ENCODE measurements at places on chromosomes 7 and 10. TPM values are rescaled to one million over a fixed set of nuclear protein-coding genes. Genes with fewer than 3 reads are reported as not detected.

DNA sequence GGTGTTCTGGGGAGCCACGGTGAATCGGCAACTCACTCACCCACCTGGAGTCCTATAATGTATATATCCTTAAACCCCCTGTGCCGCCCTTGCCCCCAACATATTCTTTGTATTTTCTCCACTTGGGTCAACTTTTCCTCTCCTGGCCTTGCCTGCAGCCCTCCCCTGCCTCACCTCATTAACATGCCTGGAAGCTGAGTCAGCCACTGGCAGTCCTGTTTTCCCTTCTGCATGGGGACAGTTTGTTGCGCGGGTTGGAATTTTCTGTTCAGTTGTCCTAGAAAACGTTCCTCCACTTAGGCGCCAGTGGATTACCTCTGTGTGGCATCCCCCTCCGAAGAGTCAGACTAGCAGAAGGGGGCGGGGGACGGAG lies 97.4 kb downstream of the C10orf105 start:
- peak overlapping the region; percentile 2 for H3K27ac ChIP-seq
- peaks cover 31% of the 10 kb centered on the region for H3K4me1 ChIP-seq
- no peaks in the 10 kb centered on the region for H3K27me3 ChIP-seq
- no peak for DNase-seq

The CREB5 gene
- 44.4 TPM for total RNA-seq

The PVRIG gene
- 0.78 TPM for total RNA-seq

DNA sequence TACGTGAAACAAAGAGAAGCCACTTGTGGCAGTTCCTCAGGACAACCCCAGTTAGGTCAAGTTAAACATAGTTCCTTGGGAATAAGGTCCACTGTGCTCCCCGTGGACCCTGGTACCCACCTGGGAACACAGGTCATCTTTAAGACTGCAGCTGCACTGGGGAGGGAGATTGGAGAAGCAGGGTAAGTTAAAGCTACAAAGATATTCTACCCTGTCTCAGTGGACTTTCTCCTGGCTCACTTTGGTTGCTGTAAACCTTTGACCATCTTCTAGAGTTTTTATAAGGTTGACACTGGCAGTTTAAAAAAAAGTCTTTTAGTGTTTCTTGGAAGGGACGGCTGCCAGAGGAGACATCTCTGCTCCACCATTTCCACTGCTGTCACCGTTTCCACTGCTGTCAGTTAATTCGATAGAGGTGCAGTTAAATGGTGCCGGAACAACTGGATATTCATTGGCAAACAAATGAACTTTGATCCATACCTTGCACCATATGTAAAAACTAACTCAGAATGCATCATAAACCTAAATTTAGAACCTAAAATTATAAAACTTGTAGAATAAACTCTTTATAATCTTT lies 42.5 kb downstream of the LMTK2 start:
- H3K4me1 ChIP-seq = no peaks in the 10 kb centered on the region
- H3K27ac ChIP-seq = no peak overlapping the region
- H3K36me3 ChIP-seq = peaks cover 13% of the 10 kb centered on the region
- H3K27me3 ChIP-seq = no peaks in the 10 kb centered on the region
- DNase-seq = no peak

DNA sequence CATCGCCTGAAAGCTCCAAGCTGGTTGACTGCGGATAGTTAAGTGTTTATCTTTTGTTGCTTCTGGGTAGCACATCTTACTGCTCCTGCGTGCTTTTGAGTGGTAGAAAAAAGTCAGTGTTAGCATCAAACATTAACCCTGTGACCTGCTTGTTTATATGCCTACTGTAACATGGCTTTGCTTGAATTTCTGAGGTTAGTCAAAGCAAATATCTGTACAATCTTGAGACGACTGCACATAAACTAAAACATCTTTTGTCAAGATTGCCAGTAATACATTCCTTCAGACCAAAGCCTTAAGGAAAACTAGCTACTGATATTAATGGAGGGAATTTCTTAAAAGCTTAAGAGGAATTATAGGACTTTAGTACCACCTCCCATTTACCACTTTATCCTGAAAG lies 163.7 kb downstream of the BAMBI start:
- no peaks in the 10 kb centered on the region for H3K36me3 ChIP-seq
- H3K4me1 ChIP-seq = peaks cover 10% of the 10 kb centered on the region
- H3K27me3 ChIP-seq = no peaks in the 10 kb centered on the region
- no peak overlapping the region for H3K27ac ChIP-seq
- H3K4me3 ChIP-seq = no peak overlapping the region

The ATRNL1 gene
- 57.4 TPM for total RNA-seq

DNA sequence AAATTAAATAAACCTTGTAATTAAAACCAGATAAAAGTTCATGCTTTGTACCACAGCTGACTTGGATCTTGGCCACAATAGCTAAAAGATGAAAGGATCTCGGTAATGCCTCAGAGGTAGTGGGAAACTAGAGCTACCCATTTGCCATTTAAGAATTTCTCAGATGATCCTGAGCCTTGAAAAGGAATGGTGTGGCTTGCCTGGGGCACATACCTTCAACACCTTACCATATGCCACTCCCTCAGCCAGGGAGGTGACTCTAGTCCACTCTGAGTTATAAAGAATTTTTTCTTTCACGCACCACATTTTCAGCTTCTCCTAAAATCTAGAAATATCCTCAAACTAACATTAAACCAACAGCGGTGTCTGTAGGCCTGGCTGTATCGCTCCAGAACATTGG lies 516.3 kb upstream of the TEX47 start:
- no peak overlapping the region for H3K27ac ChIP-seq
- no peaks in the 10 kb centered on the region for H3K4me1 ChIP-seq
- no peak for DNase-seq
- H3K4me3 ChIP-seq = no peak overlapping the region
- H3K36me3 ChIP-seq = no peaks in the 10 kb centered on the region

DNA sequence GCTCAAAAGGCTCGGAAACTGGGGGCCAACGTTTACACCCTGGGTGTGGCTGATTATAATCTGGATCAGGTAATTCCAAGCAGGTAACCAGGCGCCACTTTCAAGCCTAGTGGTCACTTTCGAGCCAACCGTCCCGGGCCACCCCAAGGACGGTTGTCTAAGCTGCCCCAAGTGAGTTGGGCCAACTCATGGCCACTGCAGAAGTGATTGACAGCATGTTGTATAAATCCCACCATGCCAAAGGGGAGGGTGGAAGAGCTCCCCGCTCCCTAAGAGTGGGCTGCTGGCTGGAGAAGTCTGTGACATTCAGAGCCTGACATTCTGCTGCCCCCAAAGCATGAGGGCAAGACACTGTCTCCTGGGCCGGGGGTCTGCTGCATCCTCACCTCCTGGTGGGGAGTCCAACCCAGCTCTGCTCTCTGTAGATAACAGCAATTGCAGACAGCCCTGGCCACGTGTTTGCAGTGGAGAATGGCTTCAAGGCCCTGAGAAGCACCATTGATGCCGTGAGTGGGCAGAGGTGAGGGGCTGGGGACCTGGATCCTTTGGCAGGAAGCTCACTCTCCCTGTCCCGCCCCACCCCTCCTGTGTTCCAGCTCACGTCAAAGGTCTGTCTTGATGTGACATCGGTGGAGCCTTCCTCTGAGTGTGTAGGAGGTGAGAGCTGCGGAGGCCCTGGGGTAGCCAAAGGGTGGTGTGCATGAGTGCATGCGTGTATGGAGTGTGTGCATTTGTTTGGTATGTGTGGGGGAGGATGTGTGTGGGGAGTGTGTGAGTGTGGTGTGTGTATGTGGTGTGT lies 10.8 kb downstream of the ANTXRL start:
- DNase-seq = no peak
- H3K4me3 ChIP-seq = no peak overlapping the region
- H3K4me1 ChIP-seq = no peaks in the 10 kb centered on the region
- no peaks in the 10 kb centered on the region for H3K36me3 ChIP-seq

DNA sequence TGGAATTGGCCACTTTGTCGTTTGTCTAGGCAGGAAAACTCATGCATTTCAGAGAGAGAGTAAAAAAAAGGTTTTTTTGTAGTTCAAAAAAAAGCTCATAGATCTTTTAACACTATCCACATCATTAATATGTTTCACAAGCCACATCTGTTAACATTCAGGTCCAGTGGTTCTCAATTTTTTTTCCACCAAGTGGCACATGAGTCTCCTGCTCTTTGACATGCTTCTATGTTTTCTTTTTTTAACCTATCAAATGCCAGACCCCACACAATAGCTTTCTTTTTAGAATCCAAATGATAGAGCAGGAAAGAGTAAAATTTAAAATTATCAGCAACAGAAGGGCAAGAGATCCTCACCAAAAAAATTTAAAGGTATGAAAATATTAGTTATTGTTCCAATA lies 20.3 kb downstream of the NOD1 start:
- peaks cover 7% of the 10 kb centered on the region for H3K4me1 ChIP-seq

The ESYT2 gene
- 196 TPM for total RNA-seq

GRCh38 chr10:3672220-3672619 lies 112.8 kb downstream of the KLF6 start:
- no peaks in the 10 kb centered on the region for H3K36me3 ChIP-seq
- no peak overlapping the region for H3K27ac ChIP-seq
- DNase-seq = no peak
- no peaks in the 10 kb centered on the region for H3K4me1 ChIP-seq
- H3K27me3 ChIP-seq = no peaks in the 10 kb centered on the region
- H3K4me3 ChIP-seq = no peak overlapping the region

The TRIM73 gene
- 2.5 TPM for total RNA-seq

DNA sequence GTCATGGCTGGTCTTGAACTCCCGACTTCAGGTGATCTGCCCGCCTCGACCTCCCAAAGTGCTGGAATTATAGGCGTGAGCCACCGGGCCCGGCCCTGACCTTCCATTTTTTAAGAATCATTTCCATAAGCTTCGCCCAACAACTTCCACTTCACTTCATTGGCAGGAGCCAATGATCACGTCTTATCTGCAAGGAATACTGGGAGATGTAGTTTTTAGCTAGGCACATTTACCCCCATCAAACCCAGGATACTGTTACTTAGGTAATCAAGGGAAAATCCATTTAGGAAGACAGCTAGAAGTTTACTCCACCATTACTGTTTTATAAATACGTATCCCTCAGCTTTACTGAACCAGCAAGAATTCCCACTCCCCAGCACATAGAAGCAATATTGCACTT lies 3.4 kb upstream of the CDK13 start:
- no peaks in the 10 kb centered on the region for H3K36me3 ChIP-seq
- peaks cover 5% of the 10 kb centered on the region for H3K4me1 ChIP-seq
- H3K27ac ChIP-seq = no peak overlapping the region
- H3K27me3 ChIP-seq = no peaks in the 10 kb centered on the region
- no peak overlapping the region for H3K4me3 ChIP-seq
- no peak for DNase-seq

GRCh38 chr10:74194545-74194944 lies 43.5 kb downstream of the ADK start:
- no peak for DNase-seq
- H3K4me3 ChIP-seq = no peak overlapping the region
- no peak overlapping the region for H3K27ac ChIP-seq
- H3K36me3 ChIP-seq = no peaks in the 10 kb centered on the region

- H3K27me3 ChIP-seq = no peaks in the 10 kb centered on the region
- peaks cover 35% of the 10 kb centered on the region for H3K4me1 ChIP-seq
- no peak overlapping the region for H3K4me3 ChIP-seq
- H3K27ac ChIP-seq = no peak overlapping the region
- H3K36me3 ChIP-seq = no peaks in the 10 kb centered on the region
Measured at GRCh38 chr10:35392482-35393228, 56.3 kb downstream of the CCNY start.

DNA sequence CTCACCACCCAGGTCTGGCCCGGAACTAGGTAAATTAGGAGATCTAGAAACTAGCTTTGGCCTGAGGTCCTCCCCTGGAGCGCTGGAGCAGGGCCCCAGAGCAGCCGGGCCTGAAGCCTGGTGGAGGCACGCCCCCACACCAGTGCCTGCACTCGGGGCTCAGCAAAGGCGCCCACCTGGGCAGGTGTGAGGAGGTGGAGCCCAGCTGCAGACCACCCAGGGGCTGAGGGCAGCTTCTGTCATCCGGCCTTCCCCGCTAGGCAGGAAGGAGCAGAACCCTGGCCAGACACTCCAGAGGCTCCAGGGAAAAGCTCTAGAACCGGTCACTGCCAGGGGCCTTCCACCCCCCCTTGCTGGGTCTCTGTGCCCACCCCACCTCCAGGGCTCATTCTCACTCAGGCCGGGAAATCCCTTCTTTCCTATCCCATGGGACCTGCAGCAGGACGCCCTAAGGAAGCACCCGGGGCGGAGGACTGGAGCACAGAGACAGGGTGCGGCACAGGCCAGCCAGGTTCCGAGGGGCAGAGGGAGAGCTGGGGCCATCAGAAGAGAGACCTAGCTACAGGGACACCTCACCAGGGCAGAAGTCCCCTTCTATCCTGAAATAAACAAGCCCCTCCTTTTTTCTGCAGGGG lies 161.2 kb downstream of the NRF1 start:
- DNase-seq = no peak
- no peak overlapping the region for H3K27ac ChIP-seq
- no peaks in the 10 kb centered on the region for H3K36me3 ChIP-seq
- H3K4me3 ChIP-seq = no peak overlapping the region

The ANKRD22 gene
- total RNA-seq = not detected

- H3K27ac ChIP-seq = no peak overlapping the region
- H3K27me3 ChIP-seq = no peaks in the 10 kb centered on the region
- H3K4me3 ChIP-seq = no peak overlapping the region
- H3K36me3 ChIP-seq = no peaks in the 10 kb centered on the region
- no peak for DNase-seq
Measured at GRCh38 chr10:92042541-92042940, 119.0 kb downstream of the BTAF1 start.

DNA sequence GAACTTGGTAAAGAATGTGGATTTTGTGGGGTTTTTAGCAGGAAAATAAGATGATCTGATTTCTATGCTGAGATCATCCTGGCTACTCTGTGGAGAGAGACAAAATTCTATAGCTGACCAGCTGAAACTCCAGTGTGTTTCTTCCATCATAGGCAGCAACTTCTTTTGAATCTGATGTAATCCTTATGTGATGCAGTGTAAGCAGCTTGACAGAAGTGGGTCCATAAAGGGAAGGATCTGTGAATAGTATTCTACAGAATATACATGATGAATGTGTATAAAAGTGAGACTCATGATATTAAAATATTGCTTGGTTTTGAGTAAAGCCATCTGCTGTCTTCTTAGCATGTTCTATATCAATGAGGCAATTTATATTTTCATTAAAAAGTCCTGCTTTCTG lies 4.4 kb downstream of the MYO3A start:
- H3K27me3 ChIP-seq = no peaks in the 10 kb centered on the region
- no peak overlapping the region for H3K27ac ChIP-seq
- H3K4me3 ChIP-seq = no peak overlapping the region
- H3K4me1 ChIP-seq = no peaks in the 10 kb centered on the region

The MMRN2 gene
- 55.0 TPM for total RNA-seq

DNA sequence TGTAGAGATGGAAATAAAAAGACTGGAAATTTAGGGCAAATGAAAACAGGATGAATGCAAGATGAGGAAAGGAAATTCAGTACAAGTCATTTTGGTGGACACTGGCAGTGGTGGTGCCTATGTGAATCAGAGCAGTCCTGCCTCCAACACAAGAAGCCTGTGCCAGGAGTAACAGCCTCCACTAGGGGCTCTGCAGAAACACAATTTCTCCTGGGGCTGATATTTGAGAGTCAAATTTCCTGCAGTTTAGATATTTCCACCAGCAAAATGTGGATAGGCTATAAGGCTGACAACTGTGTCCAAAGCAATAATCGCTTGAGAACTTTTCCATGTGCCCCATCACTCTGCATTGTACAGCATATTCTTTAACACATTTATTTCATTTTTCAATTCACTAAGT lies 4.7 kb upstream of the PLXDC2 start:
- H3K36me3 ChIP-seq = no peaks in the 10 kb centered on the region
- peak; percentile 15 for DNase-seq
- no peak overlapping the region for H3K4me3 ChIP-seq
- no peaks in the 10 kb centered on the region for H3K27me3 ChIP-seq
- H3K4me1 ChIP-seq = peaks cover 26% of the 10 kb centered on the region

The LARP4B gene
- 70.6 TPM for total RNA-seq
